ENCODE measurements at places on chromosomes 4 and X.

- no peak for DNase-seq
Observed at GRCh38 chr4:6217716-6218381, 17.5 kb upstream of the JAKMIP1 start.

DNA sequence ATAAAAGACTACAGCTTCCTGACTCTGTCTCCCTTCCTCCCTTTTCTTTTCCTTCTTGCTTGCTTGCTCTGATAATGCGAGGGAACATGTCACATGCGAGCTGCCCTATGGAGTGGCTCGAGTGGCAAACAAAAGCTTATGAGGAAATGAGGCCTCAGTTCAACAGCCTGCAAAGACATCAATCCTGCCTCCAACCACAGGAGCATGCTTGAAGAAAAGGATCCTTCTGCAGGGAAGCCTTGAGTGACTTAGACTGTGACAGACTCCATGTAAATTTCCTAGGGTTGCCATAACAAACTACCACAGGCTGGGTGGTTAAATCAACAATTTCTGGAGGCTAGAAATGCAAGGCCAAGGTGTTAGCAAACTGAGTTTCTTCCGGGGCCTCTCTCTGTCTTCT lies 152.5 kb downstream of the NR3C2 start:
- no peak for DNase-seq

DNA sequence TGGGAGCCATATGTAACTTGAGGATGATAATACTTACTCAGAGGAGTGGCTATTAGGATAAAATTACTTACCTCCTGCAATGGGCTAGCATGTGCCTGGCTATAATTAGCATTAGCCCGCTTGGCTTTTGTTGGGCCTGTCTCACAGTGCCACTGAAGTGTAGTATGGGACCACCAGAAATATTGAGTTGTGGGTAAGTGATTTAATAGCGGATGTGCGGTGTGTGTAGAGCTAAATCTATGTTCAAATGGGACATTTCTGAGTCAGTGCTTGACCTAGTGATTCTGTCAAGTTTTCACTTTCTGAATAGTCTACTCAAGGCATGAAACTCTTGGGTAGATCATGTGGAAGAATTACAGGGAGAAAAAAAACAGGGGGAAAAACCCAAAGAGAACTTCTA lies 3.5 kb upstream of the CLNK start:
- no peak for DNase-seq

DNA sequence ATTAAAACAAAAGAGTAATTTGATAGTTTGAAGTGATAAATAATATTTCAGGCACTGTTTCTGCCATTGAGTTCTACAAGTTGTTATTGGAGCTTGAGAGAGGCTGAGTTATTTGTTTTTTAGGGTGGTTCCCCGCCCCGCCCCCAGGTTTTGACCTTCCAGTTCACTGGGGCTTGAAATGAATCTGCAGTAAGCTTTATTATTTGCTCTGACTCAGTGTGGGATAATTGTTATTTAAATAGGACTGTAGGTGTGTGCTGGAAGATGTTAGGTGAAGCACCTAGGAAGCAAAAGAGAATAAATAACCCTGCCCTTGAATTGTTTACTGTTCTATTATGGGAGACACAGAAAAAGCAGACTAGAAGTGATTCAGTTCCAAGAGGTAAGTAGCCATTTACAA lies 81.2 kb upstream of the KCNIP4 start:
- DNase-seq: no peak

DNA sequence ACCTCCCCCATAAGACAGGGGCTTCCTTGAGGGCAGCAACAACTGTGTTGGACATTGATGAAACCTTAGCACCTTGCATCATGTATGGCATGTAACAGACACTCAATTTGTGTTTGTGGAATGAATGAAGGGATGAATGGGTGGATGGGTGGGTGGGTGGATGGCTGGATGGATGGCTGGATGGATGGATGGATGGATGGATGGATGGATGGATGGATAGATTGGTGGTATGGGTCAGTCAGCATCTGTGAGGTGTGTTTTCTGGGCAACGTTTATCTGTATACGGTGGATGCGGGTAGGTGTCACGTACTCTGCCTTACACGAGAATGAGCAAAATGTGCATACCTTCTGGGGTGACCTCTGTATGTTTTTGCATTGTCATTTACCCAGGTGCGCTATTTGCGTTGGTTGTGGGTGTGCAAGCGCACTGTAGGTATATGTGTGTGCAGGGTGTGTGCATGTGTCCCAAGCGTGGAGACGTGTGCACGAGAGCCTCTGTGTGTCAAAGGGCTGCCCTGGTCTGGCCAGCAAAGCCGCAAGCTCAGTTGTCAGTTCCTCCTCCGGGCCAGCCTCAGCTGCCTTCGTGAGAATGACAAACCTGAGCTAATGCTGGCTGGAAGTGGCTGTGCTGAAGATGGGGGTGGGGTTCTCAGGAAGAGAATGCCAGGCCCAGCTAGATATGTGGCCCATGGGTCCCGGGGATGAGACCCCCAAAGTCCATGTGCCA lies 26.5 kb downstream of the ELF4 start:
- no peak for DNase-seq

DNA sequence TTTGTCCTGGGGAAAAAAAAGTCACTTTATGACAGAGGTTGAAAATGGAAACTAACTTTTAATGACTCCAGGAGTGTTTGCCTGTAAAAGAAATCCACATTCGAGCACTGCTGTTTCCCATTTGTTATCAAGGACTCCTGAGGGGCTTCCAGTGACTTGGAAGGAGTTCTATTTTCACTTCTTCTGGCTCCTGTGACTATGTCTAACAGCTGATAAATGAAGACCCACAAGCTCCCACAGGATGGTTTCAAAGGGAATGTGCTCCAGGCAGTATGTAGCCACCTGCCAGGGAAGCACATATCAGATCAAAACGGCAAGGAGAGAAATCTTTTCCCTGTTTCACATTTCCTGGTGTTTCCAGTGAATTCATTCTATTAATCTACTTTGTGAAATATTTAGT lies 159.8 kb upstream of the FAM241A start:
- DNase-seq: no peak

GRCh38 chr4:25702848-25703247 lies 47.2 kb downstream of the SLC34A2 start:
- no peak for DNase-seq

DNA sequence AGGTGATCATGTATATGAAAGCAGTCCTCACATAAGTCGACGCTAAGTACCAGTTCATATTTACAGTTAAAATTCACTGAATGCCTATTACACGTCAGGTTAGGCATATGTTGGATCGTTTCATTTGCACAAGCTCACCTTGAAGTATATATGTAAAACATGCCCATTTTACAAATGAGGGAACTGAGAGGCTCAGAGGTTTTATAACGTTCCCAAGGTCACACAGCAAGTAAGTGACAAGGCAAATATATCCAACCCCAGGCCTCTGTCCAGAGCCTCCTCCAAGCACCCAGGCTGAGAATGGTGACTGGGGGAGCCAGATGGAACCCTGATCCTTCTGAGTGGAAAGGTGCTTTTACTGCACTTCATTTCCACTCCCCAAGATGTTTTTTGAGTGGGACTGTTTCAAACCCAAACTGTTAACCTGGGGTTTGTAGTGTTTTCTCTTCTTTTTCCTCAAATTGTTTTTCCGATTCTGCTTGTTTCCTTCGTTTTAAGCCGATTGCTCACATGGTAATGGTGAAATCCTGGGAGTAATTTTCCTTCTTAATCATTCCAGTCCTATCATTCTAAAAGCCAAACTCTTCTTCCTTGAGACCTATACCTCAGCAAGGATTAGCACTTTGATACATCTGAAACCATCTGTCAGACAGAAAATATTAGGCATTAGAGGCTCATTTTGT lies 791 bp downstream of the SMIM20 start:
- DNase-seq: no peak

GRCh38 chrX:132563976-132564375 lies 75.1 kb upstream of the MBNL3 start:
- DNase-seq: no peak

DNA sequence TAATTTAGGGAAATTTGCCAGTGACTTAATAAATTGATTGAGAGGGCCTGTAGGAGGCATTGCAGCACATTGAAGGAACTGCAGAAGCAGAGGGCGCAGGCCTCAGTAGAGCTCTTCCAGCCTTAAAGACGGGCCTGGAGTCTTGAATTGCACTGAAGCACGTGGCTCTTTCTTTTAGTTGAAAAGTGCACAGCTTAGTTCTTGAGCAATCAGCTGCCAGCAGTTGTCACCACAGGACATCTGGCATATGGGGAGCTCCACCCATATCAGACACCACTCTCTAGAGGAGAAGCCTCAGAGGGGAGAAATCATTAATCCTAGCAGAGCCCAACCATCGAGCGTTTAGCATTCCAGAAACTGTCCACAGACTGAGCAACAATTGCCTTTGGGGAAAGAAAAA lies 16.0 kb upstream of the FGF16 start:
- no peak for DNase-seq

DNA sequence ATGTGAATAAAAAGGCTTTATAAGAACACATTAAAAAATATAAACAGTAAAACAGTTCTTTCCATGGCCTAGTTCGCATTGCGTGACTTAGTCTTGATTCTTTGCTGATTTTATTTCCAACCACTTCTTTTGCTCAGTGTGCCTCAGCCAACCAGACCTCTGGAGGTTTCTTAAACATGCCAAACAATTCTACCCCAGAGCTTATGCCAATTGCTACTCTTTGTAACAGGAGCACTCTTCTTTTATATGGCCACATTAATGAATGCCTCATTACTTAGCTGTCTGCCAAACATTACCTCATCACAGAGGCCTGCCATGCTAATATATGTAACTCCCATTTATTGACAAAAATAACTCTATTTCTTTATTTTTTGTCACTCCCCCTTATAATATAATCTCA lies 202.3 kb downstream of the NDST4 start:
- DNase-seq: no peak

DNA sequence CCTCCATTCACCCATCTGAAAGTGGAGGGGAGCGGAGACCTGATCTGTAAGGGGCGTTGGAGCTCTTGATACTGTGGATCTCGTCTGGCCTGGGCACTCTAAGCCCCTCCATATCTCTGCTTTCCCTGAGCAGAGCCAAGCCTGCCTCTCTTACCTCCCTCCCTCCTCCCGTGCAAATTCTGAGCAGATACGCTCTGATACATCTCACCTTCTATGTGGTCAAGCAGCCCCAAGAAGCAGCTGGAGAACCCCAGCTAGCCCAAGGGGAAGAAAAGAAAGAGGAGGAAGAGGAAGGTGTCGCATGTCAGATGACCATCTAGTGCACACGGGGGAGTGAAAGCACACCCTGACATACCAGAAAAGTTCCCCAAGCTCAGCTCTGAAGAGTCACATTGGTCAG lies 1.9 kb upstream of the DGAT2L6 start:
- DNase-seq: no peak

GRCh38 chr4:67092351-67092750 lies 453.0 kb downstream of the CENPC start:
- no peak for DNase-seq

GRCh38 chr4:183550345-183551093 lies 45.7 kb downstream of the ING2 start:
- no peak for DNase-seq

DNA sequence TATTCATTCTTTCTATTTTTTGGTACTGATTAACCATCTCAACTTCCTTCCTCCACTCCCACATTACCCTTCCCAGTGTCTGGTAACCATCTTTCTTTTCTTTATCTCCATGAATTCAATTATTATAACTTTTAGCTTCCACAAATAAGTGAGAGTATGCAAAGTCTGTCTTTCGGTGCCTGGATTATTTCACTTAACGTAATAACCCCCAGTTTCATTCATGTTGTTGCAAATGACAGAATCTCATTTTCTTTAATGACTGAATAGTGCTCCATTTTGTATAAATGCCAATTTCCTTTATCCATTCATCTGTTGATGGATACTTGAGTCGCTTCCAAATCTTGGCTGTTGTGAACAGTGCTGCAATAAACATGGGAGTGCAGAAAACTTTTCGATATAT lies 940.4 kb downstream of the GLUD2 start:
- DNase-seq: no peak

DNA sequence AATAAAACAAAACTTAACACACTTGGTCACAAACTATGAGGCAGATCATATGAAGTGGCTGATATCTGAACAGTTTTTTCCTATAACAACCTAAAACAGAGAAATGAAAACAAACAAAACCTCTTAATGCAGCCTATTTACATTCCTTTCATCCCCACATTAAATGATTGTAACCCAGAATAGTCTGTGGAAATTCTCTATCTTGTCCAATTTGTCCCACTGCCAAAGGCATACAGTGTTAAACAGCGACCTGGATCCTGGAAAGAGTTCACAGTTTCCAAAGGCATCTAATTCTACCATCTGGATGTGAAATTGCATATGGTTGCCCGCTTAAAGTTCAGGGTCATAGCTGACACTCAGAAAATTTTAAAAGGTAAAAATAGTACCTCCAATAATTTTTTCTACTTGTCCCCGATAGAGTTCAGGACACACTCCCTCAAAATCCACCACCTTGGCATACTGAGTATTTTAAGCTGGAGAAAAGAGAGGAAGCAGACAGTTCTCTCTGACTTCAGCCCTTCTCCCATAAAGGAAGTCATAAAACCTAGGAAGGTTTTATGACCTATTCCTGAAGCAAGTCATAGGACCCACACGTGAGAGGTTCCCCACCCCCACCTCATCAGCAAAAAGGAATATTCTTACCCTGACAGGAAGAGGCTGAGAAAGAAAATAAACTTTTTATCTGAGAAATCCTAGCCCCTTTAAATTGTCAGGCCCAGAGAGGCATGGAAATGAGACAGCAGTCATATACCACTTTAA lies 270.2 kb downstream of the PAPSS1 start:
- no peak for DNase-seq

DNA sequence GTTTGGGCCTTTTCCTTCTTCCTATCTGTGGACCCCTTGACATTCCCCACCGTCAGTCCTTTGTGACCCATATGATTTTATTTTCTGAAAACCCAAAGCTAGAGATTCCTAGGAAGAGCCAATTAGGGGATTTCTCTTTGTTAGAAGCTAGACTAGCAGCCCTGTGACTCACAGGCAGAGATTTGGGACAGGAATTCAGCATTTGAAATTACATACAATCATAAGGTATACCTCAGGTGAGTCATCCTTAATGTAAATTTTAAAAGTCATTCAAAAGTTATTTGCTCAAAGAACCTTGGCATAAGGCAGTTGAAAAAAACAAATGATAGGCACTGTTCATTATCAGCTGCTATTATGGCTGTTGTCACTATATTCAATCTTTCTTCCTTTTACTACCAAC lies 40.6 kb downstream of the USP26 start:
- DNase-seq: no peak

- peak; percentile 37 for DNase-seq
Observed at GRCh38 chr4:1200425-1201035, 28.1 kb upstream of the SPON2 start.

GRCh38 chr4:26183017-26183416 lies 137.8 kb upstream of the RBPJ start:
- no peak for DNase-seq

GRCh38 chr4:163554870-163555465 lies 60.5 kb downstream of the TMA16 start:
- no peak for DNase-seq

- DNase-seq: no peak
Observed at GRCh38 chr4:74218201-74218600, 60.3 kb downstream of the MTHFD2L start.

- no peak for DNase-seq
Observed at GRCh38 chr4:113375964-113376666, 326.7 kb downstream of the ANK2 start.

Data from GM12891 (cell line).